Activated naive CD4-positive, alpha-beta T cell (primary cell): ENCODE measurements at places on chromosomes 2 and 18.

GRCh38 chr2:145750612-145751011 is 1230.7 kb upstream of the ZEB2 start:
- no peak for DNase-seq

- DNase-seq: no peak
These were observed 99.2 kb upstream of the VRK2 start for GRCh38 chr2:57947398-57947797.

- DNase-seq: no peak
These were observed 120.1 kb downstream of the ACTR3 start for GRCh38 chr2:114010001-114010400.

GRCh38 chr2:205722283-205722918 is 40.1 kb downstream of the NRP2 start:
- DNase-seq: no peak
